ENCODE measurements at places on chromosomes 5 and 9.

GRCh38 chr9:128116104-128117083, 11.1 kb downstream of the PTGES2 start:
- DNase-seq = no peak

GRCh38 chr9:15915711-15916110, 362.9 kb downstream of the CCDC171 start:
- no peak for DNase-seq

GRCh38 chr9:128182893-128183588, 8.3 kb downstream of the CIZ1 start:
- DNase-seq = peak; percentile 26

DNA sequence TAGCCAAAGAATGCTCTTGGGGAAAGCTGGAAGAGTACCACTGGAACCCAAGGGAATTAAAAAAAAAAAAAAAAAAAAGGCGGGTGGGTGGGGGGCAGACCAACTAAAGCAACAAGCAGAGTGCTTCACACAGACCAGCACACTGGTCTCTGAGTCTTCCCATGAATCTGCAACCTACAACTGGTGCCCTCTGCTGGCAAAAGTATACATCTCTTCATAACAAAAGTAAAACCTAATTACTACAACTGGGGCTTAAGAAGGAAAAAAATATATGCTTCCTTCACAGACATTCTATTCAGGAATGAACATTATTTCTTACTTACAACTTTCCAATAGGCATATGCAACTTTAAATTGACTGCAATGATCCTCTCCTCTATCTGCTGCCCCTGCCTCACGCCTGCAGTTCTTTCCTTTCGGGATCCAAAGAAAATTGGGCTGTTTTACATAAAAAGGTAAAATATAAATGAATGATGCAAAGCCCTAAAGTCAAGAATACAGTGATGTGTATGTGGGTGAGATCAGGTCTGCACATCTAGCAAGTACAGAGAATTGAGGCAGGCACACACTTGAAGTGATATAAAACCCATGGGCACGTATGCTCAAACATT, 7.2 kb upstream of the KLHL3 start:
- peak; percentile 90 for DNase-seq

- peak; percentile 88 for DNase-seq
These were observed 124.3 kb downstream of the TTC39B start for GRCh38 chr9:15182730-15183129.

- DNase-seq = no peak
These were observed 14.2 kb upstream of the CAST start for GRCh38 chr5:96648023-96648422.

- peak; percentile 93 for DNase-seq
These were observed 11.1 kb downstream of the GRIN1 start for GRCh38 chr9:137149942-137150616.

DNA sequence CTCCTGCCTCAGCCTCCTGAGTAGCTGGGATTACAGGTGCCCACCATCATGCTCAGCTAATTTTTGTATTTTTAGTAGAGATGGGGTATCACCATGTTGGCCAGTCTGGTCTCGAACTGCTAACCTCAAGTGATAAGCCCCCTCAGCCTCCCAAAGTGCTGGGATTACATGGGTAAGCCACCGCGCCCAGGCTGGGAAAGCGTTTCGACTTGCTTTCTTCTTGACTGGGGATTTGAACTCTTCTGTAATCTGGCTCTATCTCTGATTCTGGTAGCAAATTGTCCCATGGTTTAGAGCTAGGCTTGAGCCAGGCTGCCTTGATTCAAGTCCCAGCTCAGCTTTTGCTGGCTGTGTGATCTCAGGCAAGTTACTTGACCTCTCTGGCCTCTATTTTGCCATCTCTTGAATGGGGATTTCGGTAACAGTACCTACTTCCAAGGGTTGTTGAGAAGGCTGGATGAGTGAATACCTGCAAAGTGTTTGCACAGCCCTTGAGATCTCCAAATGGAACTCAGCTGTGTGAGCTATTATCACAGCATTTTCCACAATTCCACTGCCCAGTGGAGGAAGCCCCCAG, 20.5 kb upstream of the MVB12B start:
- DNase-seq = no peak

GRCh38 chr9:90641884-90642487, 638 bp downstream of the DIRAS2 start:
- DNase-seq = peak; percentile 63

DNA sequence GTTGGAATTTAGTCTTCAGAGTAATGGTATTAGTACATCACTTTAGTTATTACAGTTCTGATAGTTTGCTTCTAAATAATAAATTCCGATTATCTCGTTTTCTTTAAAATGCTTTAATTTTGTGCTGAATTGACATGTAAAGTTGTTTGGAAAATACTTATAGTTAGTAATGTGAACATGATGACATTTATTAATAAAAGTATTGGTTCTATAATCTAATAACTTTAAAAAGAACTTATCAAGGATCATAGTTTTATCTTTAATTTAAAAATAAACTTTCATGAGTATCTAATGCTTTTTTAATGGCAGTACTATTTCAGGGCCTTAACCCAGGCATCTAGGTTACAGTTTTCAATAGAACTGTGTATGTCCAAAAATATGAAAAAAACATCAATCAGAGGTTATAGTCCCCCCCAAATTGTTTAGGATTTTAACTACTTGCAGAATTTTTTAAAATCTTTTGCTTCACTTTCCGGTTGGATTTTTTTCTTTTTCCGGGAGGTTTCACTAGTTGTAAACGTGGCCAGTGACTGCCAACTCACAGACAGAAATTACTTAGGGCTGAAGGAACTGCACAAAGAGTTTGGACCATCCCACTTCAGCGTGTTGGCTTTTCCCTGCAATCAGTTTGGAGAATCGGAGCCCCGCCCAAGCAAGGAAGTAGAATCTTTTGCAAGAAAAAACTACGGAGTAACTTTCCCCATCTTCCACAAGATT, 680 bp downstream of the GPX8 start:
- DNase-seq = no peak

DNA sequence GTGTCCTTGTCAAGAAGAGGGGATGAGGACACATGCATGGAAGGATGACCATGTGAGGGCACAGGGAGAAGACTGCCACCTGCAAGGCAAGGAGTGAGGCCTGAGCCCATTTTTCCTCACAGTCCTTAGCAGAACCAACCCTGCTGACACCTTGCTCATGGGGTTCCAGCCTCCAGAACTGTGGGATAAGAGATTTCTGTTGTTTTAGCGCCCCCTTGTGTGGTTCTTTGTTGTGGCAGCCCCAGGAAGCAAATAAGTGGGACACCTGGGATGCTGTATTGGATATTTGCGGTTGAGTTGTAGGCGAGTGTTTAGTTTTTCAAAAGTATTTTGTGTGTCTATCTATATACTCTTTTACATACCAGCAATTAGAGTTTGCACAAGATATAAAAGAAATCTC, 206.4 kb downstream of the NXNL2 start:
- DNase-seq = peak; percentile 33

- DNase-seq = no peak
These were observed 374.7 kb upstream of the WWC1 start for GRCh38 chr5:167916706-167917105.

GRCh38 chr5:133729800-133730199, 117.5 kb upstream of the FSTL4 start:
- no peak for DNase-seq

GRCh38 chr9:18798106-18798505, 234.9 kb downstream of the SAXO1 start:
- DNase-seq = no peak

DNA sequence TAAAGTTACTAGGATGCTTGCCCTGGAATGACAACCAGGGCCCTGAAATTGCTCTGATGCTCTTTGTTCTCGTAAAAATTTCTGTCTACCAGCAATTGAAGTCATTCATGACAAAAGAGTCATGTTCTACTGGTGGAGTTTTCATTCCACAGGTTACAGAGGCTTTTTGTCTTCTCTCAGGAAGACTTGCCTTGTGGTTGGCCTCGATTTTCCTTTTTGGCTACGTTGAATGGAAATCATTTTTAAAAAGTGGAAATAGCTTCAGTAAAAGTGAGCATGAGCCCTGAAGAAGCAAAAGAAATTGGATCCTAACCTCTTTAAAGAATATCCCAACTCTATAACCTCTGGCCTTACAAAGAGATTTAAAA, 255.2 kb downstream of the AOPEP start:
- no peak for DNase-seq

DNA sequence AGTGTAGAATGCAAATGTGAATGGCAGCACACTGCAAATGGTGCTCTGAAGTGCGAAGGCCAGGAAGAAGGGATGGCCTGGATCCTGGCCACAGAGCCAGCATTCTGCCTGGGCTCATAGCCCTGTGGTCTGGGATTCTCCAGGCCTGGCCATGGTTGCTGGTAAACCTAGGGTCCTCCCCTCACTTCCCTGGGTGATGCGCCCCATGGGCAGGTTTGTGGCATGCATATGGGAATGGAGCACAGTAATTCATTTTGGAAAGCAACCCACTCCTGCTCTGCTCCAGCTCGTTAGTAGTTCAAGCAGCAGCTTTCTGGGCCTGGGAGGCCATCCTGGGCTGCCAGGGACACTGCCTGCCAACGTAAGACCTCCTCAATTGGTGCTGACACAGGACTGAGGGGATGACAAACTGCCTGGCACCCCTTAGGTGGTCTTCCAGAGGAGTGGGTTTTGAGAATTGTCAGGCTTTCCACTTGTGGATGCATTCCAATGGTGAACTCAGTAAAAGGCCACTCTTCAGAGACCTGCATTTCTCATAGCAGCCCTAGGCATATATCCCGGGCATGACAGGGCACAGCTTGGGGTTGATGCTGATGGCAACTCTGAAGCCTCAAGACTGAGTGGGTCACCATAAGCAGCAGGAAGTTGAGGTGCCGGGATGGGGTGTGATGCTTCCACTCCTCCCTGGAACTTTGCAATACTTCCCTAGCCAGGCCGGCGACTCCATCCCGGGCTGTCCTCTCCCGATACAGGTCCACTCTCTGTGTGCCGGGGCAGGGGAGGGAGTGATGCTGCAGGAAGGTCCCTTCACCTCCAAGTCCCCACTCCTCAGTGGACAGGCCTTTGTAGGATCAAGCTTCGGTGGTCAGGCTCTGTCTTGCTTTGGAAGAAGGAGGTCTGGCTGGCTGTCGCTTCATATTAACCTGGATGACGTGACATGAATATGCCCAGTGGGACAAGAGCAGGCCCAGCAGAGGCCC, 1.2 kb upstream of the SLC25A48 start:
- DNase-seq = no peak

DNA sequence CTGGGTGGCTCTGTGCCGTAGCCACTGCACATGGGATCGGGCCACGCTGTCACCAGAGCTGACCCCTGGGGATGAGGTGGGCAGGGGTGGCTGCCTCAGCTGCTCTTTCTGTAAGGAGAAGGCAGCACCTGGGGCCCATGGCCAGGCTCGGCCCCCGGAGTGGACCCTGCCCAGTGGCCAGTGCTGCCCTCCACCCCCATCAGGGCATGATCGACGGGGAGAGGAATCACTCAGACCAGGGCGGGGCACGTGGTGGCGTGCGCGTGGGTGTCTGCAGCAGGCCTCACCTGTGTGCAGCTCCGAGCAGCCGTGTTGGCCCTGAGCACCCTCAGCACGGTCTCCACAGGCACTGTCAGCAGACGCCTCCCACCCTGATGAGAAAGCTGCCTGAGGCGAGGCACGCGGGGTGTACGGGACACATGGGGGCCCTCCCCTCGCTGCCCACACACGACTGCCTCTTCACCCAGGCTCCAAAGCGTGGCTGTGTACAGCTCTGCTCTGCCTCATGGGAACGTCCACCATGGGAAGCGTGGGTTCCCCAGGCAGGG, 8.6 kb upstream of the CARD9 start:
- no peak for DNase-seq

DNA sequence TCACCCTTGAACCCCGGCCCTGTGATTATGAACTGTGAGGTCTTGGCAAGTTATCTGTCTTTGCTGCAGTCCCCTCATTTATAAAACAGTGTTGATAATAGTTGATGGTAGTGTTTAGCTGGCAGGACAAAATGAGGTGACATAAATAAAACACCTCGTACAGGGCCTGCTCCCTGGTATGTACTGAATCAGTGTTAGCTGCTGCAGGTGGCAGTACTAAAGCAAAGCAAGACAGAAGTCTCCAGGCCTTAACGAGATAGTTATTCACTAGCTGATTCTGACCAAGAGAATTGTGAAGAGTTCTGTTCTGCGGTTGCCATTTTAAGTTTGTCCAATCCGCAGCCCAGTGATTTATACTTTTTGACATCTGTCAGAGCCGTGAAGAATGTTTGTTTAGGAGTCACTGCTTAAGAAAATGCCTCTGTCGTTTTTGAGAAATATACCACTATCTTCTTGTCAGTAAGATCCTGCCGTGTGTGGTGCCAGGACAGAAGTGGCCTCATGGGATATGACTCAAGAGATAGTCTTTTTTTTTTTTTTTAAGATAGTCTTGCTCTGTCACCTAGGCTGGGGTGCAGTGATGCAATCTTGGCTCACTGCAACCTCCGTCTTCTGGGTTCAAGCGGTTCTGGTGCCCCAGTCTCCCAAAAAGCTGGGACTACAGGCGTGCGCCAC, 75.9 kb downstream of the KDM4C start:
- peak; percentile 66 for DNase-seq

GRCh38 chr5:86917117-86917579, 299.4 kb downstream of the COX7C start:
- no peak for DNase-seq

DNA sequence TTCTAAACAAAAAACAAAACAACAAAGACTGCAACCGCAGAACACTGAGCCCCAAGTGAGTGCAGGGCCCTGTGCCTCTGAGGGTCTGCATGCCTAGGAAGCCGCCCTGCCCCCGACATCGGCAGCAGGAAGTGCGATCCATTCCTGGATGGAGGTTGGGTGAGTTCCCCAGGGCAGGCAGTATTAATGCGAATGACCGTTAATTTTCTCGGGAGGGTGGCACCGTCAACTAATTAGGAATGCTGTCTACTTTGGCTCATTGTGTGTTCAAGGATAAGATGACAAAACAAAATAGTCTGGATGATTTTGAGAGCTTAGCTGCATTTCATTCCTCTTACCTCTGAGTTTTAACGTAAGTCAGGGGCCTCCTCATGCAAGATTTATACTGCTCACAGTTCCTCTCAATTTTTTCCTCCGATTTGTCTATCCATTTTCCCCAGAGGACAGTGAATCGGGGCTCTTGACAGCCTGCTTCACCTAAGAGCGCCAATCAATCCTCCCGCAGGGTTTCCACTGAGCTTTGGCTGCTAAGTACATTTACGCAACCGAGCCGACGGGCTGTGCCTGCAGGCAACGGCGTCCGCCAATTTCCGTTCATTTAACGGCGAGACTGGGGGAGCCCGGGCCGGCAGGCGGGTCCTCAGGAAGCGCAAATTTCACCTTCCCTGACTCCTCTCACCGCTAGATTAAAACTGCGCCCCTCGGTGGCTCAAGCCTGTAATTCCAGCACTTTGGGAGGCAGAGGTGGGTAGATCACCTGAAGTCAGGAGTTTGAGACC, 2.9 kb upstream of the NXNL2 start:
- DNase-seq = peak; percentile 93

All from NCI-H69 (cell line).